Smooth muscle cell of the umbilical artery (primary cell): ENCODE measurements at places on chromosomes 16 and 17. TPM values are rescaled to one million over a fixed set of nuclear protein-coding genes. Genes with fewer than 3 reads are reported as not detected.

CDH3 gene
- under 0.01 and 0.14 TPM in 2 replicates for total RNA-seq

HYDIN gene
- total RNA-seq, result 0.18 and 0.30 TPM in 2 replicates

ITGAD gene
- not detected in 2 replicates for total RNA-seq

SIRT7 gene
- total RNA-seq, result 13.1 and 20.2 TPM in 2 replicates

TMIGD1 gene
- not detected in 2 replicates for total RNA-seq

CD300LB gene
- total RNA-seq, result not detected in 2 replicates

ADPRM gene
- total RNA-seq, result 10.8 and 19.0 TPM in 2 replicates

ADAP2 gene
- total RNA-seq, result 0.60 TPM in 1 of 2 replicates, not detected in the other

RFNG gene
- 47.5 and 67.4 TPM in 2 replicates for total RNA-seq

ST6GALNAC2 gene
- total RNA-seq, result 0.55 TPM in 1 of 2 replicates, not detected in the other

CLEC18A gene
- total RNA-seq, result 0.32 and 1.5 TPM in 2 replicates

LHX1 gene
- total RNA-seq, result not detected in 2 replicates

CCL4 gene
- not detected in 2 replicates for total RNA-seq

HLF gene
- not detected in 2 replicates for total RNA-seq

ALDOA gene
- 559 and 1,105 TPM in 2 replicates for total RNA-seq

CX3CL1 gene
- under 0.01 and 0.18 TPM in 2 replicates for total RNA-seq

MYH3 gene
- total RNA-seq, result 1.2 and 1.5 TPM in 2 replicates

NOXO1 gene
- total RNA-seq, result under 0.01 and 0.28 TPM in 2 replicates

MYL11 gene
- total RNA-seq, result not detected in 2 replicates

SLC5A2 gene
- total RNA-seq, result not detected in 2 replicates

MEFV gene
- 0.14 TPM in 1 of 2 replicates, not detected in the other for total RNA-seq

DNAI2 gene
- total RNA-seq, result not detected in 2 replicates

TMC6 gene
- total RNA-seq, result 0.42 and 1.2 TPM in 2 replicates

CD300LG gene
- total RNA-seq, result not detected in 2 replicates

ERN2 gene
- not detected in 2 replicates for total RNA-seq

TMEM100 gene
- 0.23 TPM in 1 of 2 replicates, not detected in the other for total RNA-seq

ITGAX gene
- not detected in 2 replicates for total RNA-seq

KRT12 gene
- total RNA-seq, result not detected in 2 replicates

C16orf89 gene
- not detected in 2 replicates for total RNA-seq

KIFC3 gene
- total RNA-seq, result 69.2 and 87.7 TPM in 2 replicates

WNT3 gene
- total RNA-seq, result 0.65 and 0.89 TPM in 2 replicates

ASGR1 gene
- 1.1 and 1.2 TPM in 2 replicates for total RNA-seq

MPO gene
- 0.09 TPM in 1 of 2 replicates, not detected in the other for total RNA-seq
